ENCODE measurements at places on chromosomes 3 and 15.

DNA sequence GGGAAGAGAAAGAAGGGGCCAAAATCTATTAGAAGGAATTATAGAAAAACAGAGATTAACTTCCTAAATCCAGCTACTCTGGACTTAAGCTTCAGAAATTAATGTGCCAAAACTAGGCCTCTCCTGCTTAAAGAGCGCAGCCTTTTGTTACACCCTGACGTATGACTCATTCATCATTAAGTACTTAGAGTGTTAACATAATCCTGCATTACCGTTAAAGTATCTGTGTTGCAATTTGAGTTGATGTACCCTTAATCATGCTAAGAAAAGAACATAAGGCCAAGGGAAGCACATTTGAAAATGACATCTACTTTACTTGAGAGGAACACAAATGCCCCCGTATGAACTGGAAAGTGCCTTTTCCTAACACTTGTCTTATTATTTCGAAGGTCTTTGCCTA is 7.9 kb downstream of the HTR3D start:
- no peak for DNase-seq

DNA sequence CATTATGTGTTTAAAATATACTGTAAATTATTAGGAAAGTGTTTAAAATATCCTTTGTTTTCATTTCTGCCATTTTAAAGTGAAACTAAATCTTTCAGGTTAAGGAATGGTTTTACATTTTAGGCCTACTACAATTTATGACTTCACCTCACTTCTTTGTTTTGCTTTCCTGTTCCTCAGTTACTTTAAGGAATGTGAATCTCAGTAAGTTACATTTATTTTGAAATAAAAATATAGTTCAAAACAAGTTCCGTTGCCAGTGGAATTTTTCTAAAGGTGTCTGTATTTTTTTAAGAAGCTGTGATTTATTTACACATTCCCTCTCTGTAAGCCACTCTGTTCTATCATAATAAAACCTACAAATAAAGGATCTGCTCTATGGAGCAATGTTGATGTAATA is 630.9 kb upstream of the AGTR1 start:
- DNase-seq: no peak

DNA sequence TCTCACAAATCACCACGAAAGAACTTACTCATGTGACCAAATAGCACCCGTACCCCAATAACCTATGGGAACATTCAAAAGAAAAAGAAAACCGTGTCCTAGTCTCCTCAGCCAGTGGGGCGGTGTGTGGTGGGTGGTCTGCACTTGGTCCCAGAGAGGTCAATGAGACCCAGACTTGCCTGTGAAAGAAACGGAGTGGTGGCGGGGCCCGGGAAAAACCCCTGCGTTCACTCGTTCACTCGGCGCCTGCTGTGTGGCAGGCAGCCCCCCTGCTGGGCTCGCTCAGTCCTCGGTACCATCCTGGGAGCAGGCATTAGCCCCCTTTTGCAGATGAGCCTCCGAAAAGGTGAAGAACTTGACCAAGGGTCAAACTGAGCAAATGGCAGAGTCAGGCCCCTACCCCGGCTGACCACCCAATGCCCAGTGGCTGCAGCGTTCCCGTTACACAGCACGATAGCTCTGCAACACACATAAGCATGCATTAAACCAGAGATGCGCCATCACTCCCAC is 36.0 kb downstream of the ZDHHC19 start:
- DNase-seq: no peak

DNA sequence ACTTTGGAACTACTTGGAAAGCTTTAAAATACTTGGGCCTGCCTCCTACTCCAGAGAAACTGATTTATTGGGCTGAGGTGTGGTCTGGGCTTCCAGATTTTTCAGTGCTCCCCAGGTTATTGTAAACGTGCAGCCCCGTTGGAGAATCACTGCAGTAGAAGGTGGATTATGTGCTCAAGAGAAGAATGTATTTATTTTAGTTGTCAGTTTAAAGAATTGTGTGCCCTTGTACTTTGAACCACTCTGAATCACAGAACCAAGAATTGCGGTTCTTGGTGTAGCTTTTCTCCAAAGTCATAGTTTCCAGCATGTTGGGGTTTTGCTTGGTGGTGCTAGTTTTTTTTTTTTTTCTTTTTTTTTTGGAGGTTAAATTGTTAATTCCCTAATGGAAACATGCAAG is 1.6 kb downstream of the TATDN2 start:
- DNase-seq: no peak

DNA sequence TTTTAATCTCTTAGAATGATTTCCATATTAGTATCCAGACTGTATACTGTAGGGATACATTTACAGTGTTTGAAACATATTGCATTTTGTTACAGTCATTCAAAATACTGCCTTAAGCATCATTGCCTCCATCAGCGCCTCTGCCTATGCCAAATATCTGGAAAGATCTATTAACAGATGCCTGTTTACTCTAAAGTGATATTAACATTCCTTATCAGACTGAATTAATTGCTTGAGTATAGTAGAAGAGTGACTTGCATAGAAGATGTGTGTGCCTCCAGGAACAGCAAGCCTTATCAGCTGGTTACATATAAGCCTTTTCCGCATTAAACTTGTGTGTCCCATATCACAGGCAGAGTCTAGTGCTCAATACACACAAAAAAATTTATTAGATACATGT is 379.1 kb downstream of the CADM2 start:
- no peak for DNase-seq

- no peak for DNase-seq
Observed at GRCh38 chr15:79608066-79608864, 176.1 kb downstream of the MINAR1 start.

GRCh38 chr3:109973733-109974132 is 636.4 kb upstream of the DPPA4 start:
- no peak for DNase-seq

GRCh38 chr15:62362608-62363007 is 197.5 kb upstream of the C2CD4B start:
- DNase-seq: no peak
